Anterior cingulate cortex (tissue), 58 donors: ENCODE measurements at places on chromosomes 7 and 10.
A peak's percentile ranks its signal among the peaks of the same experiment; 100 is the strongest.

- DNase-seq, result peak; percentile 82
Observed at GRCh38 chr7:1473864-1474512, 14.7 kb upstream of the MICALL2 start.

GRCh38 chr7:150946421-150947240 is 31.5 kb downstream of the KCNH2 start:
- no peak for DNase-seq

DNA sequence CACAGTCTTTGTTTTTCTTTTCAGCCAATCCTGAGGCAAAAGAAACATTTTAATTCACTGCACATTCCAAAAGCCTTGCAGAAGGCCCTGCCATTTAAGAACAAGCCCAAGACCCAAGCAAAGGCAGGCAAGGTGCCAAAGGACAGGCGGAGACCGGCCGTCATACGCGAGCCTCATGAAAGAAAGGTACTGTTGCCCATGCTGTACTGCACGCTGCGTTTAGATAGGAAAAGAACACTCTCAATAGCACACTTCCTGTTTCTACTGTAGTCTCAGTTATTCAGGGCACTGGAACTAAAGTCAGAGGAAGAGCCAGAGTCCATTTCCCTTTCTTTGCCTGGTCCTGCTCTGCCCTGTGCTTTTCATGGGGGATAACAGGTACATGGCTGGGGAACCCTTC is 47.6 kb downstream of the BMS1 start:
- DNase-seq, result no peak

DNA sequence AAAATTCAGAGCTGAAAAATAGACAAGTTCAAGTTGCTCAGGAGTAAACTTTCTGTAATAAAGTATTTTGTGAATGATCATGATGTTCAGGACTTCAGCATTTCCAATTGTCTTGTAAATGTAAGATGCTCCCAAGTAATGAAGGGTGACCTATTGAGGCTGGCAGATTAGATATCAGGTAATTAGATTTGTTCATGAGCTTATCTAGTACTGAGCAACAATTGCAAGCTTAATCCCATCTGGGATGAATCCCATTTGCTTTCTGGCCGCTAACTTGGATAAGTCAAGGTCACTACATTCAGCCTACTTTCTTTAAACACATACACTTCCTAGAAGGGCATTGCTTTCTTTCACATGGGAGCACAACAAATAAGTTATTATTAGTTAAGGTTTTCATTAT is 82.4 kb upstream of the ITGB1 start:
- no peak for DNase-seq

DNA sequence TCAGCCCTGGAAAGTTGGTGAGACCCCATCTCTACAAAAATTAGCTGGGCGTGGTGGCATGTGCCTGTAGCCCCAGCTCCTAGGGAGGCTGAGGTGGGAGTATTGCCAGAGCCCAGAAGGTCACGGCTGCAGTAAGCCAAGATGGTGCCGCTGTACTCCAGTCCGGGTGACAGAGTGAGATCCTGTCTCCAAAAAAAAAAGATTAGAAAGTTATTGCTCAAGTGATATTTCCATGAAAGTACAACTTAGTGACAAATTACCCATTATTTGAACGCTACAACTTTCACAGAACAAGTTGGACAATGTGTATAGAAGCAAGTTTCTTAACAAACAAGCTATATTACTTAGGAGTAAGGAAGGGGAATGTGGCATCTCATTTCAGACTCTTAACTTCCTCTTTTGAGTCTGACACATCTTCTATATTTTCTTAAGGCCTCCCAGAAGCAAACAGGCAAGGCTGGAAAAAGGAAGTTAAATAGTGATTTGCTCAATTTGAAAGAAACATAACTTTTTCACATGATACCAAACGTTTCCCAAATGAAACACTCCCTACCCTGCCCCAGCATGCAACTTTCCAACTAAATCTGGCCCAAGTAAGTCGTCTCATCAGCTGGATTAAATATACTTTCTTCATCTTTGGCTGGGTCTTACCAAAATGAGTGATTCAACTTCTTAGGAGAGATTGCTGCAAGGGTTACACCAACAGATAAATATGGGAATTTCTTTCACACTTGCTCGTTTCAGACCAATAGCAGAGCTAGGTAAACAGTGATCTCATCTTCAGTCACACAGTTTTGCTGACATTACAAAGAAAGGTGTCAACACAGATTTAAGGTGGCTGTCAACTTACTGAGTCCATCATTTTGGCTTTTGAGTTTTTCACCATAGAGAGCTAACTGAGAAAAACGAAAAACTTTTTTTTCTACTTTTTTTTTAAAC is 66.3 kb upstream of the KLF6 start:
- no peak for DNase-seq

DNA sequence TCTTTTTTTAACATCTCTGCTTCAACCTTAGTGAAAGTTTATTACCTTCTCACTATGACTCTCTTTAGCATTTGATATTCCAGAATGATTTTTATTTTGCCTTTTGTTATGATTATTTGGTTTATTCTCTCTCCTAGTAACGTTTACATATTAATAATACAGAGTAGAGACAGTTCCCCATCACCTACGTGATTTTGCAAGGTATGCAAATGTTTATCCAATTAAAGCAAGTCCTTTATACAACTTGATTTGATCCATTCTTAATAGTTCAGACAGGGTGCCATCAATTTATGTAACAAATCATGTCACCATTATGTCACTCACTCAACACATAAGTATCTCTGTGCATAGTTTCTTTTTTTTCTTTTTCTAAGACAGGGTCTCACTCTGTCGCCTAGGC is 26.2 kb downstream of the ECD start:
- DNase-seq, result no peak

GRCh38 chr7:106041140-106041717 is 70.9 kb downstream of the SYPL1 start:
- no peak for DNase-seq

DNA sequence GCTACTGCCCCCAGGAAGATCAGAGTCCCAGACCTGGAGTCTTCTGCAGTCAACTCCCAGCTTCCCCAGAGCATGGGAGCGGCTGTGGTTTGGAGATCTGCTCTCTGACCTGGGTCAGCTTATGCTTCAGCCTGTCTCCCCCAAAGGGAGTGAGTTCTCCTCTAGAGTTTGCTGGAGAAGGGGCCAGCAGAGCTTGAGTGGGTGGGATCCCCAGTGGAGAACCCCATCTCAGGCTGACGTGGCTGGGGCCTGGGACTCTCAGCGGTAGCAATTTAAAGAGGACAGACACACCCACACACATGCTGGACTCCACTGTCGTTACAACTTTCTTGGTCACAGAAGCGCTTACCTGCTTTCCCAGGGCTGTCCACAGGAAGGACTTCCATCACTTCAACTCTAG is 6.3 kb downstream of the UNC5B start:
- no peak for DNase-seq

DNA sequence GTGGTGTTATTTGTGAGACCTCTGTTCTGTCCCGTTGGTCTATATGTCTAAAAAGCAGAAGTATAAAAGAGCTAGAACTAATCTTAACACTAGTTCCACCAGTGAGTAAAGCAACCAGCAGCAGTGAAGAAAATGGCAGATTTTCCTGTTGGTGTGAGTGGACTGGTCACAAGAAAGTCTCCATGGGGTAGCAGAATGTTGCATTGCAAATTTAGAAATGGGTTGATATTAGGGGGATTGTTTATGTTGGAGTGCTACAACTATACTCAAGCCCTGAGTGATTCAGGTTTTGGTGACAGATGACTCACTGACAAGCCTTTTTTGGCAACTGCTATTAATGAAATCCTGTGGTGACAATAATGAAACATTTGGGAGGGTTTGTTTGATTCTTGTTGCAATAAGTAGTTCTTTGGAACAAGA is 5.6 kb downstream of the AVL9 start:
- no peak for DNase-seq

GRCh38 chr7:34298492-34299013 is 359.5 kb upstream of the NPSR1 start:
- no peak for DNase-seq

DNA sequence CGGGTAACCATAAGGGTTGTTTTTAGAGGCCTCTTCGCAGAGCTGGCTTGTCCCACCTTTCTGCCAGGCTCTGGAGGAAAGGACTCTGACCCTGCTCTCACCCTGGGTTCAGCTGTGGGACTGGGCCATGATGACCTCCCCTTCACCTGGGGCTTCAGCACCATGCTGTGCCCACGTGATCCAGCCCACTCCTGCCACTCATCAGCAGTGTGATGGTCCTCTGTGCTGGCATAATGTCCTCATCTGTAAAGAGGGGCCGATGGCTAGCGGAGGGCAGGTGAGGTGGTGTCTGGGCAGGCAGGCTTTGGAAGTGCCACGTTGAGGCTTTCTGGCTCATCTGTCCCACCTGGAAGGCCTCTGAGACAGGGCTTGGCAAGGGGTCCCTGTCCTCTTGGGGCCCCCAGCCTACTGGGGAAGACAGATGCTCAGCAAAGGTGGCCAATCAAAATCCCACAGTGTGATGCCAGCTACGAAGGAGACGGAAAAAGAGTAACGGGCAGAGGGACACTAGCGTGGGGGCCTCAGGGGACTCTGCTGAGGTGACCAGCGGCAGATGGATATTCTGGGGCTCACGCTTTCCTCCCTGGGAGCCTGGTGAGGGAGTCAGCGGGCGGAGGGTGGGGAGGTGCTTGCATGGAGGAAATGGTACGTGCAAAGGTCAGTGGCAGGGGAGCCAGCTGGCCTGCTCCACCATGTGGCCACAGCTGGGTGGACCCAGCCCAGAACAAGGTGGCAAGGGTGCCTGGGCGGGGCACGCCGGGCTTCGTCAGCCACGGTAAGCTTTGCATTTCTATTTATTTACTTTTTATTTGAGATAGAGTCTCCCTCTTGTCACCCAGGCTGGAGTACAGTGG is 5.4 kb downstream of the LRWD1 start:
- DNase-seq, result no peak

DNA sequence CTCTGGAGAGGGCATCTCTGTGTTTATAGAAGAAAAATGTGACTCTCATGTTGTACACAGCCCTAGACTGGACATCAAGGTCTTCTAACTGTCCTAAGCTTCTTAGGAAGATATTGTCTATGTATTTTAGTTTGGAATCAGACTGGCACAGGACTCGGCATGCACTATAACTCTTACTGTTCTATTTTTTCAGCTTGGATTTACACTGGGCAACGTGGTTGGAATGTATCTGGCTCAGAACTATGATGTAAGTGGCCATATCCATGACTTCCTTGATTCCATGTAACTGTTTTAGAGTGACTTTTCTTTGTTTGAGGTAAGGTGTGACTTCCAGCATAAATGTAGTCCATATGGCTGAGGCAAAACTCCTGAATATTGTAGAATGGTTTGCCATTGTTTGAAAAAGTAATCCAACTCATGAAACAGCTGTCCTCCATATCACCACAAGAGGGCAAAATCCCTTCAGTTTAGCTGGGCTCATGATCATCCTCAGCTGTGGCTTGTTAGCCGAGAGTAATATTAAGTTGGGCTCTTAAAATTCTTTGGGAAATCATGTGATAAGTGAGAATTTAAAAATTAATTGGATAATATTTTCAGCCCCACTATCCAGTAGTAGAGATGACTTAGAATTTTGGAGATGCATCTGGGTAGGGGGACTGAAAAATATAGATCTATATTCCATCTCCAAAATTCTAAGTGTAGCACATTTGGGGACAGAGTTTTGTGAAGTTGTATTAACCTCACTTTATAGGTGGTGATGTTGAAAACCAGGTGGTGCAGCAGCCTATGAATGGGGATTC is 10.4 kb downstream of the STMP1 start:
- DNase-seq, result no peak

- peak; percentile 20 for DNase-seq
Observed at GRCh38 chr10:133225707-133226191, 4.3 kb upstream of the UTF1 start.

DNA sequence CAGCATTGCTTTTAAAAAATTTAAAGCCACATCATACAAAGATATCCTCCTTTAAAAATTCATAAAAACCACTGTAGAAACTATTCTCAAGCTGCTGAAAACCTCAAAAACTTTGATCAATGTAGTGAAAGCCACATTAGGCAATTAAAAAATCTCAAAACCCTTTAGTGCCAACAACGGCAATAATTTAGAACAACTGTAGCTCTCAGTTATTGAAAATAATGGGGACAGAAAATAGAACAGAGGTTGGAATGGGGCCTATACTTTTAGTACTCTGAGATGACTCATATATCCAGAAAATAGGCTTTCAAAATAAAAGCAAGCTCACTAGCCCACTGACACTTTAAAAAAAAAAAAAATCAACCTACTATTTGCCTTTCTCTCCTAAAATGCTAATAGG is 87.5 kb downstream of the GSAP start:
- no peak for DNase-seq

DNA sequence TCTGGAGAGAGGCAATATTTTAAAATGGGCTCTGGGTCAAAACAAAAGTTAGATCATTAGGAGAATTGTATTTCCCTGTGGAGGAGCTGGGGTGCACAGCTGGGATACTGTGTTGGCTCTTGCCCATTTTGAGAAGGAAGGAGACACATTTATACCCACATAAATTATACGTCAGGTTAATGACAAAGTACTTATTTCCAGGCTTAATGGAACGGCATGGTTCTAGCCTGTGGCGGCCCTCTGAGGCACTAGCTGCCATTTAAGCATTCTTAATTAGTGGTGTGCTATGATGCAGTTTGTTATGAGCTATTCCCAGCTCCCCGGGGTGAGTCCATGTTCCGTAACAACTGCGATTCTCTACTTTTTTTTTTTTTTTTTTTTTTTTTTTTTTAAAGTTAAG is 193.5 kb downstream of the SEC23IP start:
- no peak for DNase-seq
